ENCODE measurements at places on chromosomes 5 and 9.
A peak's percentile ranks its signal among the peaks of the same experiment; 100 is the strongest.

DNA sequence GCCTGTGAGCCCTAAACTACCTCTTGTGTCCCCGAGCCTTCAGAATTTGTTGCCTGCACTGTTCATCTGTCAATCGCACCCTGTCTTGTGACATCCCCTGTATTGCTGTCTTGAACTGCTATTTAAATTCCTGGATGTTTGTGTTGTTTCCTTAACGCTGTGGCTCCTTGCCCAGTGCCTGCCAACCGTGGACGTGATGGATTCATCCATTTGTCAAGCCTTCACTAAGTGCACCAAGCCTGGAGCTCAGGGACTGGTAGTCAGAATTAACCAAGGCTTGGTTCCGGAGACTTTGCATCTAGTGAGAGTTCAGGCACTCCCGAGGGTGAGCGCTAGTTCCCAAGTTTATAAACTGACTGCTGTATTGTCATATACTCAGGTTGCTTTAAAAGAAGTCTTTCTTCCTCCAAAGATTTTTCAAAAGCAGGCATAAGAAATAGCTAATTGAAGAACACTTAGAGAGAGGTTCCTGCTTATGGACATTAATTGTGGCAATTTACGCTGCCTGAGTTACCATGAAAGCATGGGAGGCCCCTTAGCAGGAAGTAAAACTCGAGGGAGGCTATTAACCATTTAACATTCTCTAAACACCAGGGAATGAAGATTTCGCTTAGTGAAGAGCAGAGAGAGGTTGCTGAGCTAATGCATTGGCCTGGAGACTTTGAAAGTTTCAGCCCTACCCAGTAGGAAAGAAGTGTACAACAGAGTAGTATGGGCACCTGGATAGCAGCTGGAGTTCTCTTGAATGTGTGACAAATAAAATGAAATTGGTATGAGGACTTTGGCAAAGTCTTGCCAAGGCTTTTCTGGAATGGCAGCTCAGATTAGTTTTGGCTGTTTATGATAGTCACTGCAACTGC is 29.0 kb downstream of the RGS3 start:
- no peak for DNase-seq

DNA sequence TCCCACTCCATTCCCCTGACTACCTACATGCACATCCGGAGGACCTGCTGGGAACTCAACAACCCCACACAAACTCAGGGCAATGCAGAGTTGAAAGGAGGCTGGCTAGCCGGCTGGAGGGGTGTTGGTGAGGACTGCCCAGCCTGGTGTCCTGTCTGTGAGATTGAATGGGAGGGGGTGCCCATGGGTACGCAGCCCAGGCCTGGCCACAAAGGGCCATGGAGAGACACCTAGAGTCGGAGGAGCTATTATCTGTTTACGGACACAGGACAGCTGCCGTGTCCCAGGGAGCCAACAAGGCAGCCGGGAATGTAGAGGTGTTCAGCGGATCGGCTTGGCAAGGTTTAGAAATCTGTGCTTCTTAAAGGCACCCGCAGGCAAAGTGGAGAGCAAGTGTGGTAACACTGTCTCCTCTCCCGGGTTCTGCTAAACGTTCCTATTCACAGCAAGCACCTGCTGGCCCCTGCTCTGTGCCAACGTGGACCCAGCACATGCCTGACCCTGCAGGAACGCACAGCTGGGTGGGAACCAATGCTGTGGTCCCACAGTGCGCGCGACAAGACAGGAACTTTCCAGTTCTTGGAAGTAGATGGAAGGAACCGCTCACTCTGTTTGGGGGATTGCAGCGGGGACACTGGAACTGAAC is 166.7 kb downstream of the DAB2IP start:
- no peak for DNase-seq

- no peak for DNase-seq
These were observed 750.2 kb downstream of the IRX1 start for GRCh38 chr5:4345850-4346249.

DNA sequence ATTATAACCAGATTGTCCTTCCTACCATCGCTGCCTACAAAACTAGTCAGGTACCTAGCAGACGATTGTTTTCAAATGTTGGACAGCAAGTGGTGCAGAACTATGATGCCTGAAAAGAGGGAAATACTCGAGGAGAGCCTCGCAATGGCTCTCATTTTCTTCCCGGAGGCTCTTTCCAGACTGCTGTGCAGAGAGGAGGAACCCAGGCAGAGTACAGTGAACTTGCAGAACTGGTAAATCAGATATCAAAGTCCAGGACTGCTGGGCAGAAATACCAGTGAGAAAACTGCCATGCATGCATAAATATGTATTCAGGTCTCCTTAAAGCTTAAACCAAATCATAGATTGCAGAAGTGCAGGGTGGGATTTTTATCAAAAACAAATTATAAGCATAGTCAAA is 26.4 kb upstream of the UGT3A1 start:
- no peak for DNase-seq

DNA sequence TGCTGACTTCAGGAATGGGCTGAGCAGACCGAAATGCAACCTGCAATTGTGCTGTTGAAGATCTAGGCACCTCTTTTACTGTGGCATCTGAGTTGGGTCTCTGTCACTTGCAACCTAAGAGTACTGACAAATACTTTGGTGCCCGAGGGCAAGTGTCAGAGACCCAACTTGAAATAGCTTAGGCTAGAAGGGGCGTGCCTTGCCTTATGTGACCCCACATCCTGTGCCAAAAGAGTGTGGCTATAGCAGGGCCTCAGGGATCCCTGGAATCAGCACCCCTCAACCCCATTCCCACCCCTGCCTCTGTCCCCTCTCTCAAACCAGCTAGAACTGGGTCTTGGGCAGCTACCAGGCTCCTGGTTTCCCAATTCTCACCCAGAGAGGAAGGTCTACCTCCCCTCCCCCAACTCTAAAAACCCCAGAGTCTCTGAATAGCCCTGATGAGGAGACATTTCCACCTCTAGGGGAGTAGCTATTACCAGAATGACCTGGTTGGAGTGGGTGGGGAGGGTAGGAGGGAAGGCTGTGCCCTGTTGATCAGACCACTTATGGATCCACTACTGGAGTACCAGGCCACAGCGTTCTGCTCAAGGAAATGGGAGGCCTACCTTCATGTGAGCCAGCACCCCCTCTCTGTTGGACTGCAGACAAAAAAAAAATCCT is 17.5 kb downstream of the RAI14 start:
- no peak for DNase-seq

GRCh38 chr9:14722391-14723035 is at the start of gene CER1:
TSS of gene CER1 (minus strand) at chr9:14722733. CDS start at chr9:14722672, 61 bp downstream.
- DNase-seq, result no peak

DNA sequence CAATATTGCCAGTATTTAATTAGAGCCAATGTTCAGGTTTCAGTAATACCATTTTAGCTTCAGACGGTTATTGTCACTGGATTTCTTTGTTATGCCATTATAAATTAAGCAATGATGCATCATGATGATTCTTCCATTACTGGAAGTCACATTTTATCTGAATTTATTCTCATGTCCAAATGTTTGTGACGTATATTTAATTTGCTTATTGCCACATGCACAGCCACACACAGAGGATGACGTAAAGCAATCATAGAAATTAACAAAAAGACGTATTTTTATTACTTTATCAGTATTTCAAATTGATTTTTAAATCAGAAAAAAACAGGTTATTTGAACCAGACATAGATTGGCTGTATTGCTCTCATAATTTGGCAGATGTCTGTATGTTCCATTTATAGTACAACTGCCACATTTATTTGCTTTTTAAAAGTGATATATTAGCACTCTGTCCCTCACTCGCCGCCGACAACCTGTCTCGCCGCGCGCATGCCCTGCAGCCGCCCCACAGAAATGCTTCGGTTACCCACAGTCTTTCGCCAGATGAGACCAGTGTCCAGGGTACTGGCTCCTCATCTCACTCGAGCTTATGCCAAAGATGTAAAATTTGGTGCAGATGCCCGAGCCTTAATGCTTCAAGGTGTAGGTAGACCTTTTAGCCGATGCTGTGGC is 970.9 kb downstream of the CDH12 start:
- no peak for DNase-seq

DNA sequence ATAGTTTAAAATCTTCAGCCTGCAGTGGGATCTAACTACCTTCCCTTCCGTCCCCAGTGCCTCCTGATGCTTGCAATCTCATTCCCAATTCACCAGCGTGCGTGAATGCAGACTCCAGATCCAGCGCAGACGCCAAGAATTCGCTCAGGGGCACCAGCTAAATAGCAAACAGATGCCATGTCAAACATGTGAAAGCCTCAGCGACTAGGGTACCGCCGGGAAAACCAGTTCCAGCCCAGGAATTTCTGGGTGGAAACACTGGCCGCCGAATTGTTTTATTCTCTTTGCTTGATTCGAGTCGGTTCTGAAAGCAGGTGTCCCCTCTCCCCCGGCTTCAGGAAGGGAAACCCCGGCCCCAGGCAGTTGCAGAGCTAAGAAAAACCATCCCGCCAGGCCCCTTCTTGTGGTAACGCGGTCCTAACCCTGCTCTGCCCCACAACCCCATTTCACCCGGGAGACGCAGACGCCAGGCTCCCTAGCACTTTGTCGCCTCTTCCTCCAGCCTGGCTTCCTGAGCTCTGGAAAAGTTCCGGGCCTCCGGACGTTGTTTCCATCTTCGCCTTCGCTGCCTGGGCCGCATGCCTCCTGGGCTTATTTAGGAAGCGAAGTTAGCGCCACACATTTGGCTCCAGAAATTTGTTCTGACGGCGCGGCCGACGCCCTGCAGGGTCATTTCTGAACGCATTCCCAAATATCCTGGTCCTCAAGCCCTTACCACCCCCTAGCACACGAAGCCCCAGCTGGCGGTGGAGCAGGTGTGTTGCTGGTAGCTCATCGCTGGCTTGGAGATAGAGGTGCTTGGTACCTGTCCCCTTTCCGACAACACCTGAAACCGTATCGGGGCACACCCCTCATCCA is 665 bp upstream of the LVRN start:
- DNase-seq, result no peak

GRCh38 chr9:108933231-108933717 is 650 bp downstream of the ELP1 start:
- no peak for DNase-seq

DNA sequence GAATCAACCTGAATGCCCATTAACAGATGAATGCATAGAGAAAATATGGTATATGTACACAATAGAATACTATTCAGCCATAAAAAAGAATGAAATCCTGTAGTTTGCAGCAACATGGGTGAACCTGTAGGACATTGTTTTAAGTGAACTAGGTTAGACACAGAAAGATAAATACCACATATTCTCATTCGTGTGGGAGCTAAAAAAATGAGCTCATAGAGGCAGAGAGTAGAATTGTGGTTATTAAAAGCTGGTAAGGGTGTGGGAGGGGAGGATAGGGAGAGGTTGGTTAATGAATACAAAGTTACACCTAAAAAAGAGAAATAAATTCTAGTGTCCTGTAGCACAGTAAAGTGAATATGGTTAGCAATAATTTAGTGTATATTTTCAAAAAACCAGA is 23.5 kb downstream of the PTTG1 start:
- DNase-seq, result no peak

GRCh38 chr5:163841-164240 is 27.5 kb upstream of the LRRC14B start:
- no peak for DNase-seq

DNA sequence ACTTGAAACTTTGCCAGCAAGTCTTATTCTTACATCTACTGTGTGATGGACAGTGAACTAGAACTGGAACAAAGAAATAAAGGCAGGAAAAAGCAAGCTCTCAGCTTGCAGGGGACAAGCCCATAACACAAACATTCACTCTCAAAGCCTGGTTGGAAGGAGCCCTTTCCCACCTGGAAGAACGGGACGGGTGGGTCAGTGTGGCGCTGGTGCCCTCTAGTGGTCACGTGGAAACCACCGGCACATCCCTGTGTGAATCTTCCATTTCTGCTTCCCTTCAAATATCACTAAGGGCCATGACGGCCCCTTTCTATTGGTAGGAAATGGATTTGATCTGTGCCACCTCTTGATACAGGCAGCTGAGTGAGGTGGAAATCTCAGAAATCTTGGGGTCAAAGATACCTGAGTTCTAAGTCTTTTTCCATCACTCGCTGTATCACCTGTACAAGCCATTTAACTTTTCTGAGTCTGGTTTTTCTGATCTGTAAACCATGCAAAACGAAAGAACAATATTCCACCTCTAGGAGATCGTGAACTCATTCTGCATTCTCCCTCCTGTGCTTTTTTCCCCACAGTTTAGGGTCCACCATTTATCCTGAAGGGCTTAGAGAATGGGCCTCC is 211.6 kb downstream of the MSX2 start:
- DNase-seq, result peak; percentile 10

GRCh38 chr9:117374076-117374725 is 40.7 kb downstream of the ASTN2 start:
- DNase-seq, result no peak

DNA sequence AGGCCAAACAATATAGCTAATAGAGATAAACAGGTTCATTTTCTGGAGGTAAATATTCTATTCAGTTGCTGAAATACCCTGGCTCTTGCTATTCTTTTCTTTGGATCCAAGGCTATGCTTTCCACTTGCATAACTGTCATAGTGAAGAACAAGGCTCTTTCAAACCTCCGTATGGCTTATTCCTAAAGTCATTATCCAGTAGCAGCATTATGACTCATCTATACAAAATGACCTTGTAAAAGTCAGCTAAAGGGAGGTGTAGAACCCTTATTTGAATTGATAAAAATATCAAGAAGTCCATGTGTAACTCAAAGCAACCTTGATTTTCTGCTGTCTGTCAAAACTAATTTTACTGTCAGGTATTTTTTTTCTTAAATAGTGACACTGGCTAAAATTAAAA is 447.8 kb downstream of the PLK2 start:
- DNase-seq, result no peak

GRCh38 chr5:169567079-169567478 is 16.5 kb upstream of the SPDL1 start:
- DNase-seq, result no peak

GRCh38 chr9:86955561-86955960 is 8.3 kb upstream of the GAS1 start:
- DNase-seq, result no peak

GRCh38 chr5:135660826-135661575 is 82.2 kb upstream of the CXCL14 start:
- DNase-seq, result no peak

- no peak for DNase-seq
These were observed 109.0 kb upstream of the TAS2R1 start for GRCh38 chr5:9739135-9739534.

GRCh38 chr9:26809795-26810194 is 82.8 kb downstream of the CAAP1 start:
- DNase-seq, result no peak

- no peak for DNase-seq
These were observed 21.7 kb downstream of the TARS1 start for GRCh38 chr5:33462456-33462855.

GRCh38 chr5:68378204-68378820 is 162.8 kb downstream of the PIK3R1 start:
- DNase-seq, result peak; percentile 19

GRCh38 chr9:71755869-71756268 is 12.4 kb downstream of the CEMIP2 start:
- DNase-seq, result no peak

All from CD4-positive, alpha-beta T cell treated with Interleukin-17A for 1 hour (primary cell).